ENCODE measurements at places on chromosomes 16 and 17.
A peak's percentile ranks its signal among the peaks of the same experiment; 100 is the strongest.

- DNase-seq, result no peak
These were observed 87.8 kb downstream of the GNAO1 start for GRCh38 chr16:56279132-56279531.

- no peak for DNase-seq
These were observed 405.9 kb downstream of the SHISA9 start for GRCh38 chr16:13307255-13307654.

GRCh38 chr17:57889892-57890856 is 40.3 kb upstream of the MRPS23 start:
- DNase-seq, result no peak

GRCh38 chr16:59840169-59840568 is 1106.1 kb upstream of the GOT2 start:
- DNase-seq, result peak; percentile 10

DNA sequence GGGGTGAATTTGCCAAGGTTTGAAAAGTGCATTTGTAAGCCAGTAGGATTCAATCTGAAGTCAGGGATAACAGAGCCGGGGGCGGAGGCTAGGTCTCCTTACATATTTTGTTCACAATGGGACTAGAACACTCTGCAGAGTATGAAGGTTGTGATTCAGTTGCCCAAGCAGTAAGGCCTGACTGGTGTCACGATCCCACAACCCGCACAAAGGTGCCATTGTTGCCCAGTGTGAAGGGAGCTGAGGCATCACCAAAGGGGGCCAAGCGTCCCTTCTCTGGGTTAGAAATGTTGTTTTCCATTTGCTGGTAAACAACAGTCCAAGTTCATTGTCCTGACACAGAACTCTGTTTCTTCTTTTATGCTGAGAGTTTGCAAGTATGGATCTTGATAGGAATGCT is 471.8 kb downstream of the MAF start:
- DNase-seq, result no peak

DNA sequence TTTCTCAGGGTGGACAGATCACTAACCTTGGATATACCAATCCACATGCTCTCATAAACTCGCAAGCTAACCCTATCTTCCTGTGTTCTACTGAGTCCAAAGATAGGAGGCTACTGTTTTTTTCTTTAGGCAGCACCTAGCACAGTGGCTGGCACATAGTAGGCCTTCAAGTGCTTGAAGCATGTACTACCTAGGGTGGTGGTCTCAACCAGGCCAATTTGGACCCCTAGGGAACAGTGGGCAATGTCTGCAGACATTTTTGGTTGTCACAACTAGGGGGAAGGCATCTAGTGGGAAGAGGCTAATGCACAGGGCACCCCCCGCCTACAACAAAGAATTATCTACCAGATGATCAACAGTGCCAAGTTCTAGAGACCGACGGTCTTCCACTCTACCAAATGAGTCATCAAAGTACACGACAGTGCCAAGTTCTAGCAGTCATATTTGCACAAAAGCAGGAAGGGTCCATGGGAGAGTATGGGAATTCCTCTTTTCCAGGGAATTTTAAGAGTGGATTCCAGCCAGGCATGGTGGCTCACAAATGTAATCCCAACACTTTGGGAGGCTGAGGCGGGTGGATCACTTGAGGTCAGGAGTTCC is 390.3 kb downstream of the SLC39A11 start:
- no peak for DNase-seq

GRCh38 chr16:51050377-51050706 is 100.7 kb downstream of the SALL1 start:
- no peak for DNase-seq

GRCh38 chr17:67441052-67441895 is 64.2 kb downstream of the PITPNC1 start:
- DNase-seq, result no peak

DNA sequence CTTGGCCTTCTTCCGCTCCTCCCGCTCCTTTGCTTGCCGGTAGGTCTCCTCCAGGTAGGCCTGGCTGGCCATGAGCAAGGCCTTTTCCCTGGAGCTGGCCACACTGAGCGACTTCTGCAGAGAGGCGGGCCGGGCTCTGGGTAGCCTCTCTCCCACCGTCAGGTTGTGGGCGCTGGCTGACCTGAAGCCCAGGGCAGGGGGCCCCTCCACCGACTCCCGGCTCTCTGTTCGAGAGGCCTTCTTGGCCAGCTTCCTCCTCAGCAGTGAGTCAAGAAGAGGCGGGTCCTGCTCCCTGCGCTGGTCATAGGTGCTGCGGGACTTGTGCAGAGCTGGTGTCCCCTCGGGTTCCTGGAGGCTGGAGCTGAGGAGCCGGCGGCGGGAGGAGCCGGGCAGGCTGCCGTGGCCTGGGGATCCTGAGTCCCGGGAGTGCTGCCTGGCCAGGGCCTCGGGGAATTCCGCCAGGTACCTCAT is 12.8 kb downstream of the GPR179 start:
- no peak for DNase-seq

DNA sequence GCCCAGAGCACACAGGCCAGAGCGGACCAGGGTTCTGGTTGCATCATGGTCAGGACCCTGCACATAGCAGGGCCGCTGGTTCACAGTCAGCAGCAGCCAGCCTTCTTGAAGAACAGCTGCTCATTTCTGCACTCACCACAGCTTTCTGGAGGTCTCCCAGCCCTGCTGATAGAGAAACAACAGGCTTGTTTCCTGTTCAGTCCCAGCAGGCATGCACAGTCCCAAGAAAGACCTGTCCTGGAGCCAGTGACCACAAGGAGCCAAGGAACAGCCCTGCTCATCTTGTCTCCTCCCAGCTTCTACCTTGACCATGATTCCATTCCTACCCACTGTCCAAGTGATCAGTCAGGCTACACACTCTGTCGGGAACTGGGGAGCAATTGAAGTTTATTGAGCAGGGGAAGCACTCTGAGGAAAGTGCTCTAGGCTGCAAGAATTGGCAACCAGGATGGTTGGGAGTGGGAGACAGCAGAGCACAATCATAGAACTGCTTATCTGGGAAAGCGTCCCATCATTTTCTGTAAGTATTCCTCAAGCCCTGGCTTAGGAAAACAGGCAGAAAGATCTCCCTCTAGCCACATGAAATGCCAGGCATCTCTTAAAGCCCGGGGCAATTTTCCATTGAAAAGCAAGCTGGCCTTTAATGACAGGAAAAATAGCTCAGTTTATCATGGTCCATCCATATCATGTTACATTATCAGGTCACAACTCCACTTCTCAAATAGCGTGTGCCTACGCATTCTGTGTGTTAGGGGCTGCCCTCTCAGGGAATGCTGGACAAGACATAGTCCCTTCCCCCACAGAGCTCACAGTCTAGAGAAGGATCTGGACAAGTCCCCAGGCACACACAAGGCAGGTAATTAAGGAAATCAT is 155.4 kb upstream of the FOXF1 start:
- no peak for DNase-seq

DNA sequence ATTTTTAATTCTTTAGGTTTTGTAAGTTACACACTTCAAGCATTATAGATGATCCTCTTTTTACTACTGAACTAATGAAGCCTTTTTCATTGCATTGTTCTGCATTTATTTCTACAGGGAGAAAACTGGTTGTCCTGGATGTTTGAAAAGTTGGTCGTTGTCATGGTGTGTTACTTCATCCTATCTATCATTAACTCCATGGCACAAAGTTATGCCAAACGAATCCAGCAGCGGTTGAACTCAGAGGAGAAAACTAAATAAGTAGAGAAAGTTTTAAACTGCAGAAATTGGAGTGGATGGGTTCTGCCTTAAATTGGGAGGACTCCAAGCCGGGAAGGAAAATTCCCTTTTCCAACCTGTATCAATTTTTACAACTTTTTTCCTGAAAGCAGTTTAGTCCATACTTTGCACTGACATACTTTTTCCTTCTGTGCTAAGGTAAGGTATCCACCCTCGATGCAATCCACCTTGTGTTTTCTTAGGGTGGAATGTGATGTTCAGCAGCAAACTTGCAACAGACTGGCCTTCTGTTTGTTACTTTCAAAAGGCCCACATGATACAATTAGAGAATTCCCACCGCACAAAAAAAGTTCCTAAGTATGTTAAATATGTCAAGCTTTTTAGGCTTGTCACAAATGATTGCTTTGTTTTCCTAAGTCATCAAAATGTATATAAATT is 53.0 kb downstream of the TUBD1 start:
- no peak for DNase-seq

DNA sequence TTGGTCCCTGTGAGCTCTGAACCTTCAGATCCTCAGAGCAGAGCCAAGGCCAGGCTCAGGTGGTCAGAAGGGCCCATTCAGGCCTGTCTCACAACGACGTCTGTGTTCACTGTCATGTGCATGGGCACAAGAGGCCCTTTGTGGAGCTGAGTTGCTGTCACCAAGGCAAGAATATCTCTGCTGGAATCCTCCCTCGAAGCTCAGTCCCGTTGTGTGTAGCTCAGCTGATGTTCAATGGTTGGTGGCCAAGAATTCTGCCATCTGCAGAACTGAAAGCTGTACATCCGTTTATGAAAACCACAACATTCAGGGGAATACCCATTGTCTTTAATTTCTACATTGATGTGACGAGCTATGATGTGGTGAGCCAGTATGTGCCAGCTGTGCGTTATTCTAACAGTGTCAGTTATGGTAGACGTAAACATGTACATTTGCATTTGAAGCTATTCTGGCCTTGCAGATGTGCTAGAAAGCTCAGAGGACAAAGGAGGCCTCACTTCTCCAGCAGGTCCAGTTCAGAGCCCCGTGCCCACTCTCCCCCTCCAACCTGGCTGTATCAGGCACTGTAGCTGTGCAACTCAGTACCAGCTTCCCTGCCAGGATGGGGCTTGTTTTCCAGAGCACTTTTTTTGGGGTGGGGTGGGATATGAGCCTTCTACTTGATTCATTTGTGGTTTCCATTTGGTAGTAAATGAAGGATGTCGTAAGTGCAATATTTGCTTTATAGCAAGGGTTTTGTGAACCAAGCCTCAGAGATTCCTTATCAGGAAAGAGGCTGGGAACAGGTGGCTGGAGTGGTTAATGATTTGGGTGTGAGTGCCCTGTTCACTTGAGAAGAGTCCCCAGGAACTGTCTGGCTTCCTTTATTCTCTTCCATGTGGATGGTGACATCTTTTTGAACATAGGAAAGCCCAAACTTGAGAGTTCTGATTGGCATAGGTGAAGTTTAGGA is 56.1 kb downstream of the B9D1 start:
- DNase-seq, result no peak

GRCh38 chr16:90078579-90078895 is 1.4 kb upstream of the PRDM7 start:
- peak; percentile 81 for DNase-seq

DNA sequence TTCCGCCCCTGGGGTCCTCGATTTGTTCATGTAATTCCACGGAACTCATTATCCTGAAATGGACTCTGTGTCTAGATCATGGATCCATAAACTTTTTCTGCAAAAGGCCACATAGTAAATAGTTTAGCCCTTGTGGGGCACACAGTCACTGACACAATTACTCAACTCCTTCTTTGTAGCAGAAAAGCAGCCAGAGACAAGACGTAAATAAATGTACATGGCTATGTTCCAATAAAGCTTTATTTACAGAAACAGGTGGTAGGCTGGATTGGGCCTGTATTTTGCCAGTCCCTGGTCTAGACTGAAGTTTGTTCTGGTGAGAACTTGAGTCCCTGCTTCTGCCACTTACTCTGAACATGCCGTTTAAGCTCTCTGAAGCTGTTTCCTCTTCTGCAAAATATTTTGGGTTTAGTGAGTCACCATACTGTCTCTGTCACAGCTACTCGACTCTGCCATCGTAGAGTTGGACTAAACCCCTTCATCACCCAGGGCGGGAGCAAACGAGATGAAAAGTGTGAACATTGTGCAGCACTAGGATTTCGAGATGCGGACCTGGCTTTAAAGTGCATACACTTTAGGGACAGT is 61.9 kb upstream of the FOXF1 start:
- DNase-seq, result no peak

GRCh38 chr17:50461550-50462132 is 7.0 kb downstream of the CHAD start:
- DNase-seq, result no peak

- DNase-seq, result peak; percentile 41
These were observed 14.2 kb downstream of the ANKFY1 start for GRCh38 chr17:4249452-4250029.

GRCh38 chr16:73176577-73177013 is 128.7 kb upstream of the ZFHX3 start:
- DNase-seq, result peak; percentile 46

DNA sequence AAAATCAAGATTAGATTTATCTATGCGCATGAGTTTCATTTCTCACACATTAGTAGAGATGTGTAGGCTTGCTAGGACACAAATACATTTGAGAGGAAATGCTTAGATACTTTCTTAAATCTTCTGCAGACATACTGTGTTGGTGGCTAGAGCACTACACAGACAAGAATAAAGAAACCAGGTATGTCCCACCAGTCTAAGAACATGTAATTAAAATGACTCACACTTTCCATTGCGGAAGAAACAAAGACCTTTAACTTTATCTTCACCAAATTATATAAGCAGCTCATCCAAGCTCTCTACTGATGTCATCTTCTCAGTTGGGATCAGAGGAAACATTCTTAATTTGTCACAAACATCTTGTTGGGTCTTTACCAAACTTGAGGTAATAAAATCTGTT is 12.5 kb downstream of the GABARAPL2 start:
- DNase-seq, result no peak

- no peak for DNase-seq
These were observed 74.6 kb downstream of the ZNF18 start for GRCh38 chr17:11922638-11923037.

GRCh38 chr17:71757156-71757555 is 363.7 kb upstream of the SOX9 start:
- DNase-seq, result no peak

GRCh38 chr17:50778471-50778870 is 11.2 kb upstream of the ANKRD40CL start:
- no peak for DNase-seq

DNA sequence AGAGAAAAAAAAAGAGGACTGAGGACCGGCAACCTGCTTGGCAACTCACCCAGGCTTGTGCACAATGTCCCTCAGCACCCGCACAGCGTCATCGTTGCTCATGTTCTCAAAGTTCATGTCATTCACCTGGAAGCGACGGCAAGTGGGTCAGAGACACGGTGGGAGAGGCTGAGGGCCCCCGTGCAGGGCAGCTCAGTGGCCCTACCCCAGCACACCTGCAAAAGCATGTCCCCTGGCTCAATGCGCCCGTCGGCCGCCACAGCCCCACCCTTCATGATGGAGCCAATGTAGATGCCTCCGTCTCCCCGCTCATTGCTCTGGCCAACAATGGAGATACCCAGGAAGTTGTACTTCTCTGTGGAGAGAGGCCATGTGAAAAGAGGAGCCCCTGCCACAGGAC is 5.4 kb downstream of the DVL2 start:
- DNase-seq, result no peak

- no peak for DNase-seq
These were observed 32.9 kb upstream of the NFAT5 start for GRCh38 chr16:69532641-69533455.

GRCh38 chr17:61635913-61636432 is 45.0 kb upstream of the NACA2 start:
- DNase-seq, result peak; percentile 68

DNA sequence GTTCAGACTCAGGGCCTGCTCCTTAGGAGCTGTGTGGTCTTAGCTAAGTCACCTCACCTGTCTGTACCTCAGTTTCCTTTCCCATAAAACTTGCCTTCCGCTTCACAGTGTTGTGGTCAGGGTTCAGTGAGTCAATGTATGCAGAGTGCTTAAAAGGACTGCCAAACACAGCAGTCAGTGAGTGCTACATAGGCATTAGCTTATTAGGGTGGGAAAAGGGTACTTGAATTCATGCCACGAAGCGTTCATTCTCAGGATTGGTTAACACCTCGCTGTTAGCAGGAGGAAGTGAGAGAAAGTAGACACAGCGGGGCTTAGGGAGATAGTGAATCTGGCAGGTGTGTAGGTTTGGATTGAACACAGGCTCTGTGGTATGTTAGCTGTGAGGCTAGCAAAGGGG is 155.2 kb downstream of the SHISA9 start:
- DNase-seq, result no peak
